ENCODE measurements at places on chromosomes 11 and 22.

GRCh38 chr11:200224-201003 lies 6.8 kb downstream of the BET1L start:
- no peak for DNase-seq

DNA sequence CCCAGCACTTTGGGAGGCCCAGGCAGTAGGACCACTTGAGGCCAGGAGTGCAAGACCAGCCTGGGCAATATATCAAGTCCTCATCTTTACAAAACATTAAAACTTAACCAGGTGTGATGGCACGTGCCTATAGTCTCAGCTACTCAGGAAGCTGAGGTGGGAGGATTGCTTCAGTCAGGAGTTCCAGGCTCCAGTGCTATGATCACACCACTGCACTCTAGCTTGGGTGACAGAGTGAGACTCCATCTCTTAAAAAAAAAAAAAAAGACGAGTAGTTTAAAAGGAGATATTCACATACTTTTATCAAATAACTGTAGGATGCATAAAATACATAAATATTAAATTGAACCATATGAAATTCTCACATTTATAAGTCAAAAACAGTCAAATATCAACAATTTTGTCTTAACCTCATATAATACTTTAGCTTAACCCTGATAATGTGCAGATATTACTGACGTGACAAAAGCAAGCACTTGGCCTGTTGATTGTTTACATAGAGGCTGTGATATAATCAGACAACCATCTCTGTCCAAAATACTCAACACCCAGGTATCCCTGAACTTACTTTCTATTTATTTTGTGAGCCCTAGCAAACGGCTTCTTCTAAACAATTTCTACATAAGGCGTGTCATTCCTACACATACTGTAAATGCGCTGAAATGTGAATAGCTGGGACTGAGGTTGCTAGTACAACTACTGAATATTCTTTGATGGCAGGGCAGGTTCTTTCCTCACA lies 57.0 kb downstream of the PRCP start:
- DNase-seq = no peak

DNA sequence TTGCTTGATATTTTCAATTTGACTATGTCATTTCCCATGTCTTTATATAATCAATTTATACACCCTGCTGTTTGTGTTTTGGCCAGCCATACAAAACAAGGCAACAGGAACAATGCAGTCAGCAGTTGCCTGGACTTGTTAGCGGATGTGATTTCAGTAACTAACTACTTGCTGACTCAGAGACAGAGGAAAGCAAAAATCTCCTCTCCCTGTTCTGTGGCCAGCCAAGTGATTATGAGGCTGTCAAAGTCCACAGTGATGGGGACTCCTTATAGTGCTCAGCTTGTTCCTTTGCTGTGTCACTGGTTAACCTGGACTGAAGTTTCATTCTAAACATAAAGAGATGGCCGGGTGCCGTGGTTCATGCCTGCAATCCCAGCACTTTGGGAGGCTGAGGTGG lies 32.6 kb upstream of the APLP2 start:
- DNase-seq = no peak

- DNase-seq = no peak
These were observed 104.0 kb upstream of the PITPNB start for GRCh38 chr22:28023036-28023435.

DNA sequence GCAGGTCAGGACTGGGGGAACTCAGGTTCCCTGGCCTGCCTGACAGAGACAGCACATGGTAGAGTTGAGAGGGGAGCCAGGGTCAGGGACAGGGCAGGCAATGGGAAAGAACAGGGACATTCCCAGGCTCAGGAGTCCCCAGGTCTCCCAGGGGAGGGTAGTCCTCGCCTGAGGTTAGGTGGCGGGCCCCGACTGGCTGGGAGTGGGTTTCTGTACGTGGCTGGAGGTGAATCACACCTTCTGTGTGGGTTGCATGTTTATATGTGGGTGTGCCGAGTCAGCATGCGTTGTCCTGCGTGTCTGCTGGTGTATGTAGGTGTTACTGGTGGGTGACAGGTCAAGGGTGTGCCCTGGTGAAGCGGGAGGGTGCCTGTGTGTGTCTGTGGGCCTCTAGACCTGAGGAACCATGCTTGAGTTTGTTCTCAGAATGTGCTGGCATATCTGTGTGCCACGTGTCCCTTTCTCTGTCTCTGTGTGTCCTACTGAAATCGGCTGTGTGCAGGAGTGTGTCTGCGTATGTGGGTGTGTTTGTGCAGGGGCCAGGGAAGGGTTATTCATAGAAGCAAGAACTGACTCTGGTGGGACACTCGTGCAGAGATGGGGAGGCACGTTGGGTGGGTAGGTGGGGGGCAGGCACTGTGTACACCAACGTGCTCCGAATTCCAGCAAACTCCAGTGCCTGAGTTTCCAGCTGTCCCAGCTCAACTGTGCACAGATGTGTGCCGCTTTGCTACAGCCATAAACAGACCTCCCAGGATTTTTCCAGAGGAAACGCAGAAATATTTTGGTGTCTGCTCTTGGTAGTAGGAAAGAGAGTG lies 23.8 kb upstream of the OAF start:
- no peak for DNase-seq

DNA sequence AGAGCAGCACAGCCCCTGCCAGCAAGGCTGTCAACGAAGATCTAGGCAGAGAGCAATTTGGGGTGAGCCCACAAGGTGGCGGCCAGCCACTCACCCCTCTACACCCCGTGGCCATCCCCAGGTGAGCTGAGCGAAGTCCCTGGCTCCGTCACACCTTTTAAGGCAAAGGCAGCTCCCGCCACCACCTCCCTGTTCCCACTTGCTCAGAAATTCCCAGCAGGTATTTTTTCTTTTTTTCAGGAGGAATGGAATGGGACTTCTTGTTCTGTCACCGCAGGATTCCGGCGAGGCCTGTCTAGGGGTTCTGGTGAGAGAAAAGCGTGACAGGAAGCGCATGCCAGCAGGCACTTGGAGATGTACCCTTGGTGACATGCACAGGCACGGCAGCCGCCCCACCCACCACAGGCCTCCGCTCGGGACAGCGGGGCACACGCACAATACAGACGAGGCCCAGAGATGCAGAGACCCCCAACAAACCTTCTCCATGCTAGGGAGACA lies 10.0 kb downstream of the RPL3 start:
- DNase-seq = no peak

GRCh38 chr11:57387289-57388030 lies 3.0 kb downstream of the PRG2 start:
- no peak for DNase-seq

DNA sequence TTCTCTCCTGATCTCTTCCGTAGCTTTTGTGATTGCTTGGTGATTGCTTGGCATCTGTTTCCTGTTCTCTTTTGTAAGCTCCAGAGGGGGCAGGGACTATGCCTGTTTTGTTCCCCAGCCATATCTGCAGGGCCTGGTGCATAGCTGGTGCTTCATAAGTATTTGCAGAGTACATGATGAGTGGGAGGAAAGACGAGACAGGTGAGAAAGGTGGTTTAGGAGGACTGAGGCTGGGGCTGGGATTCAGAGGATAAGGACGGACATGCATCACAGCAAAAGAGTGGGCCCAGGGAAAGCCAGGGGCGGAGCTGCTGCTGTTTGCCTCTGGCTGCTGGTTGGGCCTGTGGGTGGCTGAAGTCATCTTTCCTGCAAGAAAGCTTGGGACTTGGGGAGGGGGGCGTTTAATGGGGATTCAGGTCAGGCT lies 62.4 kb downstream of the DSCAML1 start:
- no peak for DNase-seq

- DNase-seq = no peak
These were observed 42.7 kb downstream of the RTL6 start for GRCh38 chr22:44455151-44455962.

DNA sequence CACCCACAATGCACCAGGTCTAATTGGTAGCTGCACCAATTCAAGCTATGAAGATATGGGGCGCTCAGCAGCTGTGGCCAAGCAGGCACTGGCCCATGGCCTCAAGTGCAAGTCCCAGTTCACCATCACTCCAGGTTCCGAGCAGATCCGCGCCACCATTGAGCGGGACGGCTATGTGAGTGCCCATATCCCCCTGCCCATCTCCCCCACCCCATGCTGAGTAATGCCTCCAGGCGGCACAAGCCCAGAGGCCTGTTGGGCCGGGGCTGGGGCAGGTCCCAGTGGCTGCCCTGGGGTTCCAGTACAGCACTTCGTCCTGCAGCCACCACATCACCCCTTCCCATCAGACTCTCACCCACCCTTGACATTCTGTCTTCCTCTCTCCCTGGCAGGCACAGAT lies 21.5 kb downstream of the POLR3H start:
- no peak for DNase-seq

DNA sequence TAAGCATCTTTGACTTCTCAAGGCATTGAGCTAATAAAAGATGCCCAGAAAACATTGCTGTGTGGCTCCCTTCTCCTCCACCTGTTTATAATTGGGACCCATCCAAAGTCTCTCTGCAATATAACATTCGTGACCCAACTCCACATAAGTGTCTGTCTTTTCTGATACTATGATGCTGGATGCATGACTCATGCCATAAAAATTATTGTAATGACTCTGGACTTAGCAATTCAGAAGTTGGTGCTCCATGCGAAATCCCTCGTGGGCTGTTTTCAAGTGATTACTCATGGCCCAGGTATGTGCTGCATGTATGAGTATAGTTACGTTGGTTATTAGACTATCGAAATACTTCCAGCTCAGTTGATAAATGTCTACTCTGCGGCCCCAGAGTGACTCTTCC lies 11.7 kb downstream of the FJX1 start:
- no peak for DNase-seq

All from HAP-1 (cell line).